Lower lobe of right lung (tissue), 2 donors: ENCODE measurements at places on chromosomes 6 and 20.

GRCh38 chr6:108106261-108106660, 31.7 kb upstream of the OSTM1 start:
- no peak for DNase-seq

GRCh38 chr6:167826896-167827582, at the start of gene AFDN:
Gene AFDN (plus strand): TSS chr6:167826911. CDS start chr6:167827133, 222 bp downstream.
- peak; percentile 68 for DNase-seq

DNA sequence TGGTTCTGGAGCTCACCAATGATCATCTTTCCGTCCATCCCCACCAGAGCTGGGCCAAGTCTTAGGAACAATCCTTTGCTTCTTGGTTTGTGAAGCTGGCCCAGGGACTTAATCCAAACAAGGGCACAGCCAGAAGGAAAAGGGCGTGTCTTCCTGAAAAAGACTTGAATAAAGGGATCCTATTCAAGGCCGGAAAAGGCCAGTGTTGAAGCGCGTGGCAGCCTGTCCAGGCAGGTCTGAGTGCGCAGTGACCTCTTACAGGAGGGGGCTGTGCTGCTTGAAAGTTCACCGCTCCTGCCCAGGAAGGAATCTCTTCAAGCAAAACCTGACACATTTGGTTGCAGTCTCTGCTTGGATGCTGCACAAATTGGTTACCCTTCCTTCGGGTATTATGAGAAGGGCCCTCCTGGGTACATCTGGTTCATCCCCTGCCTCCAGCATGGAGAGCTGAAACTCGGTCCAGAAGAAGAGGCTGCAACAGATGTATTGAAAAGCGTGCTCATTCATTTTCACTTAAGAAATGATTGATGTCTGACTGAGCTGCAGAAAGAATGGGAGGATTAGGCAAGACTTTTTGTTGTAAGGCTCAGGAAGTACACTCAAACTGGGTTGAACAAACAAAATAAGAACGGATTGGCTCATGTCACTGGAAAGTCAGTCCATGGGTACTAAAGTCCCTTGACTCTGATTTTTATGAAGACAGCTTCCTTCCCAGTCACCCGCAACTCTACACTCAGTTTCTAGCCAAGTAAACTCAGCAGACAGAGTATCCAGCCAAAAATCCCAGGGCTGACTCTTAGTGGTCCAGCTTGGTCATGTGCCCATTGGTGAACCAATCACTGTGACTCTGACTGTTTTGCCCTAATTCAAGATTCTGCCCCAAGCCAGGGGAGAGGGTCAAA, 136.3 kb downstream of the TFAP2C start:
- no peak for DNase-seq

DNA sequence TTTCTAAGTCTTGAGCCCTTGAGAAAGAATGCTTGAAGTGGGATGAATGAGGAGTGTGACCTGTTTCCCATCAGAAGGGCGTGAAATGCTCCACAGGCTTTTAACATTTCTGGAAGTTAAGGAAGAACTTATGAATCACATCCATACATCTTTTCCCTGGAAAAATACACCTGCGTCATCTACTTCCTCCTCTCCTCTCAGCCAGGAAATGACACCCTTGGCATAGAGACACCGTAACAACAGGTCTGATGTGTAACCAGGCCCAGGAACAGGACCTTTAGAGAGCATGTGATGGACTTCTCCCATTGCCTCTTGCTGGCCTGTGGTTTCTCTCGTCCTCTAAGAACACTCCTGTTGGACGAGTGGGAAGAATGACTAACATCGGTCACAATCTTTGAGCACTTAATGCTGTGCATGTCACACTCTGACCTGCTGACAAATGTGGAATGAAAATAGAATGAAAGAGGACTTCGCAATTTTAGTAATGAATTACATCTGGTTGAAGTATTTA, 28.5 kb upstream of the CITED2 start:
- DNase-seq, result no peak

DNA sequence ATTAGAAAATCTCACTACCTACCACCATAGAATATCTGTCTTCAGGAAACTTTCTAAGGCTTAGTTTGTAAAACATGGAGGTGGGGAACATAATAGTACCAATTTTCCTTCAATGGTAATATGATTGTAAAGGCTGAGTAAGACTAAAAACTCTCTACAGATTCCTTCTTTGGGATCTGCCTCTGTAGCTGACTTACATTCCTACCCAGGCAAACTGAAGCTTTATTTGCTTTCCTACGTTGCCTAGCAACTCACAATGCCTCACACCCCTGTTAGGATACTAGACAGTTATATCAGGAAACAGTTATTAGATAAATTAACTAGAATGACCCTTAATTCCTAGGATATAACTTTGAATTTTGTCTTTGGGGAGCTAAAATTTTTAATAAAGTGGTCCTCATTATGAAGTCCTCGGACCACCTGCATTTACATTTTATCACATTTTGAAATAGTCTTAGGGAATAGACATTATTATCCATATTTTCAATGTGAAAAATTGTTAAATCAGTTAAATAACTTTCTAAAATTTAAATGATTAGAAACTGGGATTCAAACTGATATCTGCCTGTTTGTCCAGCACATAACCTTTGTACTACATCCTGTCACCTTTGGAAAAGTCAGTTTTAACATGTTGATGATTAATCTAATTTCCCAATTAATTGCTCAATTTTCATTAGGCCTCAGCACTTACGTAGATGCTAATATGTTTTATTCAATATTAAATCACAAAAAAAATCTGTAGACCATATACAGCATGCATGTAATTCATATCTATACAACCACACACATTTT, 591.4 kb downstream of the RNF144B start:
- no peak for DNase-seq

DNA sequence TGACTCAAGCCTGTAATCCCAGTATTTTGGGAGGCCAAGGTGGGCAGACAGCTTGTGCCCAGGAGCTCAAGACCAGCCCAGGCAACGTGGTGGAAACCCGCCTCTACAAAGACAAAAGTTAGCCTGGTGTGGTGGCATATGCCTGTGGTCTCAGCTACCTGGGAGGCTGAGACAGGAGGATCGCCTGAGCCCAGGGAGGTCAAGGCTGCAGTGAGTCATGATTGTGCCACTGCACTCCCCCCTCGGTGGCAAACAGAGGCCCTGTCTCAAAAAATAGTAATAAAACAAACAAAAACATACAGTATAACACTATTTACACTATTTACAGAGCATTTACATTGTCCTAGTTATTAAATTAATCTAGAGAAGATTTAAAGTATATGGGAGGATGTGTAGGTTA, 56.0 kb upstream of the PIM1 start:
- no peak for DNase-seq

- DNase-seq, result no peak
These were observed 381.6 kb downstream of the GJA1 start for GRCh38 chr6:121816906-121817540.

DNA sequence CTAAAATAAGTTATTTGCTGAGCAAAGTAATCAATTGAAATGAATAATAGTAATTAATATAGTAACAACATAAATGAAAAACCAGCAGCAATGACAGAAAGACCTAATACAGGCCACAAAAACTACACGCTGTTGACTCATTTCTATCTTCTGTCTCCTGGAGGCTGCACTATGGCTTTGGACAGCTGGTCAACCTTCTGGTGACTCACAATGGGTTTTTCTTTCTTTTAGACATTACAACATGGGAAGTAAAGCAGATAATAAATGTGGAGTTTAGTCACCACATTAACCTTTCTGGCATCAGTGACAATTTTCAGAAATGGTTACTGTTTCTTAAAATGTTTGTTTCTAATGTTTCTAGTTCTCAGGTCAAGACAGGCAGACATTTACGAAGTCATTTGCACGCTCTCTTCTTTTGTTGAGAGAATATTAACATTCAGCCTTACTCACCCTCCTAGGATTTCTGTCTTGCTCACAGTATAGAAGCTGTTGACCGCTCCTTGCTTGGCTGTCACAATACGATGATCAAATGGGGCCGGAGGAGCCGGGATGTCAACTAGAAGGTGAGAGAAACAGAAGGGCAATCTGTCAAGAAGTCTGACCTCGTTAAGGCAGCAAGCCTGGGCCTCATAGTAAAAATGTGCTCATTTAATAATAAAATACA, 62.2 kb downstream of the MYLK4 start:
- DNase-seq, result no peak

DNA sequence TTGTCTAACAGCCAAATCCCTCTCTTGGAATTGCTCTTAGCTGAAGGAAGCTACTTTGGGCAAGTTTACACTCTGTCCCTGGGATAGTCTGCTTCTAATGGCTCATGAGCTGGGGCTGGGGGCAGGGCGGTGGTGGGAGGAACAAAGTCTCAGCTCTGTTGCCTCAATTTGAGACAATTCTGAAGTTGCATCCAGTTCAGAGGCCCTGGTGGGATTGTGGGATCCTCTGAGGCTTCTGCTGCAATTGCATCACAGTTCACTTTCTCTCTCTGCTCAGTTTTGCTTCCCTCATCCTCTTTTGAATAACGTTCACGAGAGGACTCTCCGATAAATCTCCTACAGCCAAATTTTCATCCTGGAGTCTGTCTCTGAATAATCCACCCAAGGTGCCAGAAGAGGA, 440.6 kb upstream of the SLC35B3 start:
- no peak for DNase-seq

DNA sequence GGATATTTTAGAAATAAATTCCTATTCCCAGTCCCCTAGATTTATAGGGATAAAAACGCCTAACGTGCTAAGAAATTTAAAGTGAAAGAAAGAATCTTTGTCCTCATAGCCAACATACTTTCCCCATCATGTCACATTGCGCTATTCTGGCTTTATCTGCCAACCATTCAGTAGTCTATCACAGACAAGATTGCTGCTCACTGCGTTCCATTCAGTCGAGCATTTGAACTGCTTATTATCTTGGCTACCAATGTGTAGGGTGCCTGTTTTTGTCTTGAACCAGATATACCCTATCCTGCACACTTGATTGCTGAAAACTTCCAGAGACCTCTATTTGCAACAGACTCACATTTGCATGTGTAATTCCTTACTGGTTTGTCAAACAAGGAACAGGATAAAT, 751.5 kb downstream of the EPHA7 start:
- DNase-seq, result no peak

DNA sequence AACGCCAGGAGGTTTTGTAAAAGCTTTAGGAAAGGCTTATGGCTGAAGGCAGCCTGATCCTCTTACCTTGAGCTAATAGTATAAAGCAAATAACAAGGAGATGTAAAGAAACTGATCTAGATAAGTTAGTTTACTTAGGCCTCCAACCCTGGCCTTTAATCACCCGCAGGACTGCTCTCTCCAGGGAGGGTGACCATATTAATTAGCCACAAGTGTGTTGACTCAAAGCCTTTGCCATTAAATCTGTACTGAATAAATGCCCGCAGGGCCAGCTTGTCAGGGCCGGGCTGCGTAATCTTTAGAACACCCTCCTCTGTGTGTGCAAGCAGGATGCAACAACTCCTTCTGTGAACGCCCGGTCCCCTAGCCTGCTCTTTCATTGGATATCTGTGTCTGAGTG, 6.1 kb upstream of the PRSS16 start:
- no peak for DNase-seq

DNA sequence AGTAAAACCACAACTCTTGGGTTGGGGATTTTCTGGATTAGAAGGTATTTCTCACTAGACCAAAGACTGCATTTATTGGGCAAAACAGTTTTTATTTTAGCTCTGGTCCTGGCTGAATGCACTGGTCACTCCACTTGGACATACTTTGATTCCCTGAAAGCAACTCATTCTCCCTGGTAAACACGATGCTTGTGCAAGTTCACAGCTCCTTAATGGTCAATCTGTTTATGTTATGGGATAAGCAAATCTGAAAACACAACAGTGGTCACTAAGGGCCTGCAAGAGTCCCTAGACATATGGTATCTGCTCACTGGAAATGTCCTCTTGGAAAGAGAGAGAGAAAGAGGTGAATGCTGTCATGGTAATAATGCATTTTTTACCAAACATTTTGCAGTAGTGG, 559.8 kb downstream of the CDH26 start:
- DNase-seq, result no peak

DNA sequence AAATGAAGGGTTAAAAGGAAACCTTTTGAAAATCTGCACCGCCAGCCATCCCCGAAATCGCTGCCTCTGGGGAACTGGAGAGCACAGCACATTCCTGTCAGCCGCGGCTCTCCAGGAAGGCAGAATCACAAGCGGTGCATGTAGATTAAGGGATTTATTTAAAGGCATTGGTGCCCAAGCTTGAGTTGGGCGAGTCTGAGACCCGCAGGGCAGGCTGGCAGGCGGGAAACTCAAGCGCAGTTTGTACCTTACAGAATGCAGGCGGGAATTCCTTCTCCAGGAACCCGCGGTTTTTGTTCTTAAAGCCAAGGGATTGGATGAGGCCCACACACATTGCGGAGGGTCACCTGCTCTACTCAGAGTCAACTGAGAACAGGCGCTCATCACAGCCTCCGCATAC, 10.8 kb downstream of the GPR31 start:
- DNase-seq, result no peak

- DNase-seq, result no peak
These were observed 66.0 kb downstream of the GPR6 start for GRCh38 chr6:110044096-110044495.

- DNase-seq, result no peak
These were observed 39.2 kb downstream of the KIF3B start for GRCh38 chr20:32316667-32317066.

DNA sequence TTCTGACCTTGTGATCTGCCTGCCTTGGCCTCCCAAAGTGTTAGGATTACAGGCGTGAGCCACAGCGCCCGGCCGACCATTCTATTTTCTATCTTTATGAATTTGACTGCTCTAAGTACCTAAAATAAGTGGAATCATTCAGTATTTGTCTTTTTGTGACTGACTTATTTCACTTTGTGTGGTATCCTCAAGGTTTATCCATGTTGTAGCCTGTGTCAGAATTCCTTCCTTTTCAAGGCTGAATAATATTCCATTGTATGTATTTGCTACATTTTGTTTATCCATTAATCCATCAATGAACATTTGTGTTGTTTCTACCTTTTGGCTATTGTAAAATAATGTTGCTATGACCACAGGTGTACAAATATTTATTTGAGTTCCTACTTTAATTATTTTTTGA, 4.9 kb upstream of the TJAP1 start:
- DNase-seq, result no peak

GRCh38 chr6:154164397-154164796, 125.4 kb downstream of the OPRM1 start:
- DNase-seq, result no peak

DNA sequence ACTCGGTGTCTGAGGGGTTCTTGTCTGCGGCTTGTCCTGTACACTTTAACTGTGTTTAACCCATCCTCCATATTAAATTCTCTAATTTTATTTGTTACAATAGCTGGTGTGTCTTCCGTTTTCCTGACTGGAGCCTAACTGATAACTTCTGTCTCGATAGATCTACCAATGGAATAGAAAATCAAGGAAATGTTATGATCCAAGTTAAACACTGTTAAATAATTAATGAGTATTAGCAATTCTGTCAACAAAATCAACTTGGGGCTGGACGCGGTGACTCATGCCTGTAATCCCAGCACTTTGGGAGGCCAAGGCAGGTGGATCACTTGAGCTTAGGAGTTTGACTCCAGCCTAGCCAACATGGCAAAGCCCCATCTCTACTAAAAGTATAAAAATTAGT, 81.7 kb downstream of the DNAH8 start:
- no peak for DNase-seq

DNA sequence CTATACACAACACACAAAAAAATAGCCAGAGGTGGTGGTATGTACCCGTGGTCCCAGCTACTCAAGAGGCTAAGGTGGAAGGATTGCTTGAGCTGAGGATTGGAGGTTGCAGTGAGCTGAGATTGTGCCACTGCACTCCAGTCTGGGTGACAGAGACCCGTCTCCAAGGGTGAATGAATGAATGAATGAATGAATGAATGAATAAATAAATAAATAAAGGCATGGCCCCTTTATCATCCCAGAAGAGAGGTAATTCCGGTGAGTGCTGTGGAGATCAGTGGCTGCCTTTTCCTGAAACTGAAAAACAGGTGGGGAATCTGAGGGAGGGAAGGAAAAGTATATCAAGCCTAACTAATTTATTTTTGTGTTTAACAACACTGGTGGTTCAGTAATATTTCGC, 90.0 kb downstream of the JARID2 start:
- DNase-seq, result no peak
